ENCODE measurements at places on chromosomes 2 and 18. TPM values are rescaled to one million over a fixed set of nuclear protein-coding genes. Genes with fewer than 3 reads are reported as not detected.

The ABCG8 gene
- not detected for total RNA-seq

GRCh38 chr2:120599072-120599471, 136.6 kb upstream of the GLI2 start:
- no peak for DNase-seq

DNA sequence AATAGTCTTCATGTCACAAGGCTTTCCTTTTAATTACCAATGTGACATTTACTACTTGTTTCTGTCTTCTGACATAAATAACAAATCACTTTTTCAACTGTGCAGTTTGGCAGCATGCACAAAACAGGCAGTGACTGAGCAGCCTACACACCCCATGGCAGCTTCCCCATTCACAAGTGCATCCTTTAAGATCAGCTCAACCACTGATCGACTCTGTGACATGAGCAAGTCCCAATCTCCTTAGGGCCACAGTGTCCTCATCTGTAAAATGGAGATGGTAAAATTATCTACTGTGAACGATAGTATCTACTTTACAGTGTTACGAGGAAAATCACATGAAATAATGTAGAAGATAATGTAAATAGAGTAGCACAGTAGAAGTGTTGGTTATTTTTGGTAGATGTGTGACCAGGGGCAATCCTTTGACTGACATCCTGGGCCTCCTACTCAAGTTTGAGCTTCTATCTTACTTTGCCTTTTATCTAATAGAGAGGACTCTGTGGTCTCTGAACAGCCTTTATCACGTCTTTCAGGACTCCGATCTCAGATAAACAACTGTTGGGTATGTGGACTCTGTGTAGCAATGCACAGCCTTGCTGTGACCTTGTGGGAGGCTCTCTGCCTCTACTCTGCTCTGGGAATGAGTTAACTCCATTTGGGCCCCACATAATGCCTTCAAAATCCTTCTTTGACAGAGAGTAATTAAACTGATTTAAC, 120.6 kb downstream of the PIGN start:
- no peak for DNase-seq

DNA sequence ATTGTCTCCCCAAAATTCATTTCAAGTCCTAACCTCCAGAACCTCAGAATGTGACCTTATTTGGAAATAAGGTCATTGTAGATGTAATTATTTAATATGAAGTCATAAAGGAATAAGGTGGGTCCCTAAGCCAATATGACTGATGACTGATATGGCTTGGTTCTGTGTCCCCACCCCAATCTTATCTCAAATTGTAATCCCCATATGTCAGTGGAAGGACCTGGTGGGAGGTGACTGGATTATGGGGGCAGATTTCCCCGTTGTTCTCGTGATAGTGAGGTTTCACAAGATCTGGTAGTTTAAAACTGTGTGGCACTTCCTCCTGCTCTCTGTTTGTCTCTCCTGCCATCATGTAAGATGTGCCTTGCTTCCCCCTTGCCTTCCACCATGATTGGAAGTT, 43.0 kb upstream of the BCL11A start:
- no peak for DNase-seq

DNA sequence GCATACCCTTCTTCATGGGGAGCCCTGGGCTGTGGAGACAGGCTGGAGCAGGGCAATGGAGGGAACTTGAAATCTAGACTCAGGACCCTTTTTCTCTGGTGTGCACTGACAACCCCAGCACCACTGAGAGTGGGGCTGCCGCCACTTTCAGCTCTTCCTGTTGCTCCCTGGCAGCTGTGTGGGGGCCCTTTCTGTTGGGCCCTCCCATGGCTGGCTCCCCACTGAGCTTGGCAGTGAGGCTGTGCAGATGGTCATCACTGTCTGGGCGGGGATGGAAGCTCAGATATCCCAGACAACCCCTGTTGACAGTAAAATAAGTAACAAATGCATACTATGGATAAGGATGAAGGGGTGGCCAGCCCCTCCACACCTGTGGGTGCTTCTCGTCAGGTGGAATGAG, 6.7 kb downstream of the MYO7B start:
- DNase-seq, result no peak

The LYPD1 gene
- total RNA-seq, result 153 TPM

GRCh38 chr2:69348781-69349180, 38.2 kb downstream of the GFPT1 start:
- no peak for DNase-seq

DNA sequence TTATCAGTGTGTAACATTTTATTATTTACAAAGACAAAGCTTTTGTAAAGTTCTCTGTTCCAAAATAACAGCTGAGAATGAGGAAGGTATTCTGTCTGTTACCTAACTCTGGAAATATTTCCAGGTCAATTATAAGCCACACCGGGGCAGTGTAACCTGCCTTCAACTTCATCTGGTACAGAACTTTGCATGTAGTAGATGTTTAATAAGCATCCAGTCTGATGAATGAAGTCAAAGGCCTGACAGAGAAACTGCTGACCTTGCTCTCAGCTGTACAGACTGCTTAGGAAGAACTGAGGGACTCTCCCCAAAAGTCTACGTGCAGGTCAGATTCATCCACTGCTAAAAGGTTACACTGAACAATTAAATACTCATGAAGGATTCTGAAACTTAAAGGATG, 43.3 kb downstream of the WDFY1 start:
- no peak for DNase-seq

DNA sequence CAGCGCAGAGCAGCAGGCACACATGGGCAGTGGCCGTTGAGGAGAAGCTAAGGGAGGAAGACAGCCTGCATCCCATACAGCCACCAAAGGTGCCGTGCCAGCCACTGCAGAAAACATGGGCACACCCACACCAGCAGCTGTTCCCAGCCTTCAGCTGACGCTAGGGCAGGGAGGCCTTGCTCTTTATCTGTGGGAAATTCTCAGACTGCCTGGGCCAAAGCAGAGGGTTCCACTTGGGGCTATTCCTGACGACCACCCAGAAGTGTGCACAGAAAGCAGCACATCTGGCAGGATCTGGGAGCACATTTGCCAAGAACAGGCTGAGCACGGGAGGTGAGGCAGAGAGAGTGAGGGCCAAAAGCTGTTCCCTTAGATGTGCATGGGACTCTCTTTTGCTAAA, 101.3 kb upstream of the SOX11 start:
- DNase-seq, result no peak

The STPG4 gene
- total RNA-seq, result not detected

- peak; percentile 57 for DNase-seq
These were observed 116.6 kb downstream of the SRBD1 start for GRCh38 chr2:45494275-45494977.

The SCRN3 gene
- total RNA-seq, result 22.6 TPM

The MC5R gene
- total RNA-seq, result not detected

DNA sequence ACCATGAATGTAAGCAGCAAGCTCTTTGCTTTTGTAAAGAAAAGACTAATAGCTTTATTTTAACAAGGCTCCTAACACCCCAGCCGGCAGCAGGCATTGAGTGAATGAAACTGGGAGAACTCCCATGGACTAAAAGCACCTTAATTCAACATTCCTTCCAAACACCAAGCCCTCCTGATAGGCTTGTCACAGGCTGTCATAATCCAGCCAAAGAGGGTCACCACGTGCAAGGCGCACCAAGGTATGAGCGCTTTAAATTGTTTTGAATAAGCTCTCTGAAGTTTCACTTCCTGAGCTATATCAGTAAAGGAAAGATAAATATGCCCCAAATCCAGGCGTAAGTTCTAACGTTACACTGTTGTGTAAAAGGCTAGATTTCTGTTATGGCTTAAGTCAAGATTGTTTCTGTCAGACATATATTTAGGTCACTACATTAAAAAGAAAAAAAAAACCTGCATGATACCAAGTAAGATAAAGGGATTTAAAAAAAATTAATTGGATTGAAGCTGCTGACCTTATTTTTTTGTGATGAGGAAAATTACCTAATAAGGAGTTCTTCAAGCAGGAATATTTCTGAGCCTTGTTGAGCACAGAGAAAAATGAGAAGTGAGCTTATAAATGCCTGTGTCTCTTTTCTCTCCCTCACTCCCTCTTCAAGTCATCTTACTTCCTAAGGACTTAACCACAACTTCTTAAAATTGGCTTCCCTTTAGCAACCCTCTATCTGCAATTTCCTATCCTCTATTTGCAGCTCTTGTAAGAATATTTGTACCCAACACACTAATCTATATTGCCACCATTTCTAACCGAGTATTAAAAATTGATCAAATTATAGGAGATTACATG, 136.1 kb upstream of the NRP2 start:
- DNase-seq, result no peak

DNA sequence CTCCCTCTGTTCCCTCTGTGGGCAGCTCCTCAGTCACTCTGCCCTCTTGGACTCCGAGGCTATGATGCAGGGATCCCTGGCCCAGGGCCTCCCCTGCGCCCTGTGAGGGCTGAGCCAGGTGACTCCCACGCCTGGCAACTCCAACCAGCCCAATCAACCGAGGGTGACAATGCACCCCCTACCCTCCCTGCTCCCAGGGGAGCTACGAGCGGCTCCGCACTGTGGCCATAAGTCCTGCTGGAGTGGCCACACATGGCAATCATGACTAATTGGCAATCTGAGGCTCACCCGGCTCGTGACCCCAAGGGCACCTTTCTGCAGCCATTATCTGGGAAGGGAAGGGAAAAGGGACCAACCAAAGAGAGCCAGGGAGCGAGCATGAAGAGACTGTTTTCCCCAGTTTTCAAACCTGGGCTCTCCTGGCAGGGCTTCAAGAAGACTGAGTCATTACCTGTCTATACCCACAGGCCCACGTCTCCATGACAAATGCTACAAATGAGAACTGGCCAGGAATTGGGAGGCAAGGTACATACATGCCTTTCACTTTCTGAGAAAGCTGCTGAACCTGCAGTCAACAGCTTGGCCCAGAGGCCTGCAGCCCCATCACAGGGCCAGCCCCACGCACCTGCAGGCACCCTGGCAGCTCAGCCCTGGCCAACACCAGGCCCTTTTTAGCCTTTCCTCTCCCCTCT, 45.1 kb downstream of the RPL31 start:
- peak; percentile 81 for DNase-seq

DNA sequence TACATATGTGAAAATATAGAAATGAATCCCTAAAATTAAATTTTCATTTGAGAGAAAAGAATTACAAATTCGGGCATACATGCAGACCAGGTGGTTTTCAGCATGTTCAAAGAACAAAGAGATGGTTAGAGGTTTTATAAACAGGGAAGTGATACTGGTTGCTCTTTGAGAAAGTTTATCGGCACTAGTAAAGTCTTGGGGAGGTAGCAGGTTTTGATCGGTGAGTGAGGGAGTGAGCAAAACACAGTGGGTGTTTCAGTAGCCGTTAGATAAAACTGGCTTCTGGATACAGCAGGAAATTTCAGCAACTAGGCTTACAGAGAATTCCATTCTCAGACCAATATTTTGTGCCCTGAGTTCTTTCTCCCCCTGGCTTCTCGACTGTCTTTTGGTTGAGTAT, 51.1 kb downstream of the DSC3 start:
- DNase-seq, result no peak

DNA sequence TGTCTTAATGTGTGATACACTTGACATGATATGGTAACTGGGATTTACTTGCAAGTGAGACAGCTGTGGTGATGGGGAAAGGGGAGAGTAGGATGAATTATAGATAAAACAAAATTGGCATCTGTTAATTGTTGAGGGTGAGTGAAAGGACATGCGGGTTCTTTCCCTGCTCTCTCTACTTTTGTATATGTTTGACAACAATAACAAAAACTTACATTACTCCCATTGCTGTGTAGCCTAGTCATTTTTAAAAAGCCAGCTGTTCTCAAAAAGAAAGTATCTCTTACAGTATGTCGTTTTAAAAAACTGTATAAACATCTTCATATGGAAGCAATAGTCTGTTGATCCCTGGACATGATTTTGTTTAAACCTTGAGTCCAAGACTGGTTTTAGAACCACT, 117.6 kb downstream of the MYO1B start:
- DNase-seq, result no peak

GRCh38 chr2:38375696-38376345, 1.3 kb downstream of the ATL2 start:
- peak; percentile 12 for DNase-seq

- no peak for DNase-seq
These were observed 23.3 kb downstream of the MARCHF7 start for GRCh38 chr2:159735648-159736047.

The CELF4 gene
- total RNA-seq, result not detected

The C1D gene
- 44.5 TPM for total RNA-seq

DNA sequence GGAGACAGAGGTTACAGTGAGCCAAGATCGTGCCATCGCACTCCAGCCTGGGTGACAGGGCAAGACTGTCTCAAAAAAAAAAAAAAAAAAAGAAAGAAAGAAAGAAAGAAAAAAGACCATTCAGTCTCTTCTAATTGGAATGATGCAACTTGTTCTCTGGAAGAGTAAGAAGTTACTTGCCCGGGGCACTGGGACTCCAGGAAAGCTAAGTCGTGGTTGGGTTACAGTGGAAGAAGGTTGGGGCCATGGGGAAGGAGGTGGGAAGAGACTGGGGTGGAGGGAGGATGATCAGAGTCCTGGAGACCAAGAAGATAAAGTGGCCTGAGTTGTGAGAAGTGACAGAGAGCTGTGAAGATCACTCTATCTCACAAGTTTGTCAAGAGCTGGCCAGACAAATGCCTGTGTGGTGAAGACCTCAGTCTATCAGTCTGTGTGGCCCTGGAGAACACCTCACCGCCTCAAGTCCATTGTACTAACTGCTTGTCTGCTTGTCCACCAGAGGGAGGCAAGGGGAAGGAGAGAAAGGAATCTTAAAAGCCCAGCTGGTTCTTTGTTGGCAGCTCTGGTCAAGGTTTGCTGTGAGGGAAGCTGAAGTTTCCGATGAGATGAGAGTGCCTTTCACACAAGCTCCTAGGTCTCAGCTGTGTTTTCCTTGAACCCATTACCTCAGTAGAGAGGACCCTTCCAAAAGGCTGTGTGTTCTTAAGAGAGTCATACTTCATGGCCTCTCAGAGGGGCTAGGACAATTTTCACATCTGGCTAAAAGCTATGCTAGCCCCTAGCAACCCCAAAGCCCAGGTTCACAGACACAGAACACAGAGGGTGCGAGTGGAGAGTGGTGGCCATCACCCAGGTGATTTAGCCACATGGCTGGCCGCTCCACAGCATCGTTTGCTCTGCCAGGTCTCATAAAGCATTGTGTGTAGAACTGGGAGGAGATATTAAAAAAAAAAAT, 72.0 kb upstream of the TMEM178A start:
- peak; percentile 73 for DNase-seq

Data from Daoy (cell line).